ENCODE measurements at places on chromosomes 5 and 9.

DNA sequence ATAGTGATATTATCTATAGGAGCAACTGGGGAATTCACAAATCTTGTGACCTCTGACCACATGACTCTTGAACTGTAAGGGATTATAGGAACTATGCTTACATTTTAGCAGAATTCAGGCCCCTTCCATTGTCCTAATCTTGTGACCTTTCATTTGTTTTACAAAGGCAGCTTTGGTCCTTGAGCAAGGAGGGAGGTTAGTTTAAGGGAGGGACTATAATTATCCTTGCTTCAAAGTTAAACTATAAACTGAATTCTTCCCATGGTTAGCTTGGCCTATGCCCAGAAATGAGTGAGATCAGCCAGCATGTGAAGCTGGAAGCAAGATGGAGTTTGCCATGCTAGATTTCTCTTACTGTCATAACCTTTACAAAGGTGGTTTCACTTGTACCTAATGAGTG lies 51.2 kb downstream of the TARS1 start:
- peak; percentile 48 for DNase-seq

GRCh38 chr9:121498487-121499176 lies 1.0 kb downstream of the GGTA1 start:
- DNase-seq, result peak; percentile 14

DNA sequence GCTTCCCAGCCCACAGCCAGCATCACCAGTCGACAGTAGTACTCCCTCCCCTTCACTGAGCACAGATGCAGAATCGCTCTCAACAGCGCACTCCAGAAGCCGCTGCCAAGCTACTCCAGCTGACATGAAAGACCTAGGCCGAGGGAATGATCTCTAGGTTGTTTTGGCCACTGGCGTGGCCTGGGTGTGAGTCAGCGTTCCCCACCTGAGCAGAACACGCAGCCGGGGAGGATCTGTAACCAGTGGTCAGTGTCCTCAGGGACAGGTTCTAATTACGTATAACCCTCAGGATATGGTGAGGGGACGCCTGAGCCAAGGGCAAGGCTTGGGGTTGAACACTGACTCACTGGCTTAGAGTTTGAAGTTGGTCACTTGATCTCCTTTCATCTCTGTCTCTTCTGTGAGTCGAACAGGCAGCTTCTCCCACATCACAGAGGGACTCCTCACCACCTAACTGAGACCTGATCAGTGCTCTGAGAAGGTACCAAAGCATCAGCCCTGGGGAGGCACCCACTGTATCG lies 76.9 kb upstream of the IL17B start:
- DNase-seq, result peak; percentile 80

DNA sequence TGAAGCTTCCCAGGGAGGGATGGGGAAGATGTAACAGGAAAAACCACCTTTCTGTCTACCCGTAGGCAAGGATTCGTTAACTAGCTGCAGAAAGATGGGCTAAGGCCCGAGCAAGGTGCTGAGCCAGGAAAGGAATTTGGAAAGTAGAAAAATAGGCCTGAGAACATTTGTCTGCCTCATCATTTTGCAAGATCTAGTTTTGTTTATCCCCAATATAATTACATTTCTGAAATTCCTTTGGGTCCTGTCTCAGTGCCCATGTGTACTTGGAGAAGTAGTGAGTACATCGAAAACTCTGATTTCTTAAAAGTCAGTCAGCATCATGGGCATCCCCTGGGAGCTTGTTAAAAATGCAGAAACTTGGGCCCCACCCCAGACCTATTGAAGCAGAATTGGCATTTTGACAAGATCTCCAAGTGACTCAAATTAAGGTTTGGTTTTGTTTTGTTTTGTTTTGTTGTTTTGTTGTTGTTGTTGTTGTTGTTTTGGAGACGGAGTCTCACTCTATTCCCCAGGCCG lies 52.1 kb upstream of the CEMIP2 start:
- DNase-seq, result no peak

DNA sequence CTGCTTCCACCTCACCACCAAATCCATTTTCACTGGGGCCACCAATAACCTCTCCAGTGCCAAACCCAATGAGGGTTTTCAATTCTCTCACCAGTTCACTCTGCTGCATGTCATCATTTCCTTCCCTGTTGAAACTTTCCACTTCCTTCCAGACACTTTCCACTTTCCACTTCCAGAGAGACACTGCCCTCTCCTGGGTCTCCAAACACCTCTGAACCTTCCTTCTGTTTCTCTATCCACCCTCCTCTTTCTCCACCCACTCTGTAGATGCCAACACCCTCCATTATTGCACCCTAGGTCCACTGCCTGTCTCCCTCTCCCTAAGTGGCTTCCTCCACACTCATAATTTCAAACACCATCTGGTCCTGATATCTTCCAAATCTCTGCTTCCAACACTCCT lies 39.6 kb downstream of the PDE6A start:
- DNase-seq, result no peak

DNA sequence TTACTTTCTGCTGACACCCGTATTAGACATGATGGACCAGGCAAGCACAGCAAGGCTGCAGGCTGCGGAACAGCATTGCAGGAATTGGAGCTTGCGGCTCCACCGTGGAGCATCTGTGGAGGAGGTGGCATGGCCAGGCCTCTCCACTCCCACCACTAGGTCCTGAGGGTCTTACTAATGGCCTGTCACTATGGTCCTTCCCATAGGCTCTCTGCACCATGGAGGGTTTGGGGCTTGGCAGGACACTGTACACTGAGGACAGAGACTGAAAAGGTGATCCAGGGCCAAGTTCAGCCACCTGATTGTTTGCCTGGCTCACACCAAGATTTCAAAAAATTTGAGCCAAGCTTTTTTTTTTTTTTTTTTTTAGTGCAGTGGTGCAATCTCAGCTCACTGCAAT lies 14.3 kb upstream of the ZBTB43 start:
- no peak for DNase-seq

GRCh38 chr9:125883565-125884217 lies 136.5 kb downstream of the PBX3 start:
- DNase-seq, result no peak
